Right cardiac atrium (tissue), 5 donors: ENCODE measurements at places on chromosomes 5 and 9. TPM values are rescaled to one million over a fixed set of nuclear protein-coding genes. Genes with fewer than 3 reads are reported as not detected.

ELOVL7 gene
- polyA plus RNA-seq, result 0.63 TPM

PTPN3 gene
- polyA plus RNA-seq, result 2.8 TPM

ACOT12 gene
- not detected for polyA plus RNA-seq

GOLGA1 gene
- 8.7 TPM for polyA plus RNA-seq
